GM18507 (cell line): ENCODE measurements at places on chromosomes 11 and 22.

GRCh38 chr22:23269441-23270211, 89.3 kb downstream of the BCR start:
- DNase-seq, result no peak

DNA sequence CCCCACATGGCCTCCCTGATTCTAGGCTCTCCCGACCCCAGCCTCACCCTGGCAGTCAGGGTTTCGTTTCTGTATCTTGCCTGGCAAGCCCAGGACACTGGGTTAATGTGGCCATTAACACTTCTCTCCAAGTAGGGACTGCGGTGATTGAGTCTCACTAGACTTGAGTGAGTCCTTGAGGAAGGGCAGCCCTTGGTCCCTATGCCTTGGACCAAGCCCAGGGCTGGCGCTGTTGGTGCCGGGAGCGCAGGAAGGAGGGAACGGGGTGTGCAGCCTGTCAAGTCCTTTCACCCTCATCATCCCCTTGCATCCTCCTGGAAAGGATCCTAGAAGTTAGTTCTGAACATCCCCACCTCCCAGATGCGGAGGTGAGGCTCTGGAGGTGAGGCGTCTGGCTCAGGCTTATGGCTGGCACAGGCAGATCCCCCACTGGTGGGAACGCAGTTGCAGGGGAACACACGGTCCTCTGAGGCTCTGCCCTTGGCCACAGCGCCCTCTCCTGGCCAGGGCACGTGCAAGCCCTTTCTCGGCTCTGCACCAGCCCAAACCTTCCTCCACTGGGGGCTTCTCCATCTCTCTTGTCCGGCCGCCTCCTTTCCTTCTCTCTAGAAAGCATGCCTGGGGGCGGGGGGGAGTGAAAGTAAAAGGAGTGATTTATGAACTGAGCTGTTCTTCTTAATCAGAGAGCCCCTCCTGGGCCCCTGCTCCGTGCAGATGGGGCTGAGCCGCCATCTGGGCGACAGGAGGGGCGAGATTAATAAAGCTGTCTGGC, 56.7 kb downstream of the TP53I11 start:
- peak; percentile 43 for DNase-seq

- DNase-seq, result no peak
Observed at GRCh38 chr22:20453222-20453621, 15.6 kb upstream of the SCARF2 start.

GRCh38 chr11:57475191-57475590, 14.9 kb downstream of the RTN4RL2 start:
- no peak for DNase-seq

DNA sequence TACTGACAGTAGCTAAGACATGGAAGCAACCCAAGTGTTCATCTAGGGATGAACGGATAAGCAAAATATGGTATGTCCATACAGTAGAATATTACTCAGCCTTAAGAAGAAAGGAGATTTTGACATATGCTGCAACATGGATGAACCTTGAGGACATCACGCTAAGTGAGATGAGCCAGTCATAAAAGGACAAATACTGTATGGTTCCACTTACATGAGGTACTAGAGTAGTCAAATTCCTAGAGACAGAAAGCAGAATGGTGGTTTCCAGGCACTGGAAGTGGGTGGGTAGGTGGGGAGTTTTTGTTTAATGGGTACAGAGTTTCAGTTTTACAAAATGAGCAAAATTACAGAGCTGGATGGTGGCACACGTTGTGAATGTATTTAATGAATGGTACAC, 18.1 kb downstream of the CHST1 start:
- no peak for DNase-seq

- DNase-seq, result no peak
Observed at GRCh38 chr22:48936391-48936790, 891.3 kb downstream of the BRD1 start.

GRCh38 chr11:15707194-15707593, 592.5 kb downstream of the INSC start:
- no peak for DNase-seq

GRCh38 chr11:20639688-20640087, 29.7 kb upstream of the NELL1 start:
- DNase-seq, result no peak

DNA sequence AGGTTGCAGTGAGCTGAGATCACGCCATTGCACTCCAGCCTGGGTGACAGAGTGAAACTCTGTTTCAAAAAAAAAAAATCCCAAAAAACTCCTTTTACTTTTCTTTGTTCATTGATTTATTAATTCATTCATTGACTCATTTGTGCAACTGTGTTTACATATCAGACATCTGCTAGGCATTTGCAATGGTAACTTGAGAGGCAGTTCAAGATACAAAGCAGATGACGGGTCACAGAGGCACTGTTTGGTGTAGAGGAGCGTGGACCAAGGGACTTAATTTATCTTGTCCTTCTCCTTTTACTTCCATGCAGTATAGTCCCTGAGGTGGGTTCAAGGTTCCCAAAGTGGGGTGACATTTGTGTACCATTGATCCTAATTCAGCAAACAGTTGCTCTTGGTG, 71.4 kb downstream of the KIAA1671 start:
- DNase-seq, result no peak

- DNase-seq, result no peak
Observed at GRCh38 chr11:43197379-43197778, 114.4 kb upstream of the API5 start.

DNA sequence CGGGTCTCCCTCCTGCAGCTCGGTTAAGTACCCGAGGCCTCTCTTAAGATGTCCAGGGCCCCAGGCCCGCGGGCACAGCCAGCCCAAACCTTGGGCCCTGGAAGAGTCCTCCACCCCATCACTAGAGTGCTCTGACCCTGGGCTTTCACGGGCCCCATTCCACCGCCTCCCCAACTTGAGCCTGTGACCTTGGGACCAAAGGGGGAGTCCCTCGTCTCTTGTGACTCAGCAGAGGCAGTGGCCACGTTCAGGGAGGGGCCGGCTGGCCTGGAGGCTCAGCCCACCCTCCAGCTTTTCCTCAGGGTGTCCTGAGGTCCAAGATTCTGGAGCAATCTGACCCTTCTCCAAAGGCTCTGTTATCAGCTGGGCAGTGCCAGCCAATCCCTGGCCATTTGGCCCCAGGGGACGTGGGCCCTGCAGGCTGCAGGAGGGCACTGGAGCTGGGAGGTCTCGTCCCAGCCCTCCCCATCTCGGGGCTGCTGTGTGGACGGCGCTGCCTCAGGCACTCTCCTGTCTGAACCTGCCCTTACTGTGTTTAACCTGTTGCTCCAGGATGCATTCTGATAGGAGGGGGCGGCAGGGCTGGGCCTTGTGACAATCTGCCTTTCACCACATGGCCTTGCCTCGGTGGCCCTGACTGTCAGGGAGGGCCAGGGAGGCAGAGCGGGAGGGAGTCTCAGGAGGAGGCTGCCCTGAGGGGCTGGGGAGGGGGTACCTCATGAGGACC, 25.0 kb downstream of the FADS3 start:
- no peak for DNase-seq

DNA sequence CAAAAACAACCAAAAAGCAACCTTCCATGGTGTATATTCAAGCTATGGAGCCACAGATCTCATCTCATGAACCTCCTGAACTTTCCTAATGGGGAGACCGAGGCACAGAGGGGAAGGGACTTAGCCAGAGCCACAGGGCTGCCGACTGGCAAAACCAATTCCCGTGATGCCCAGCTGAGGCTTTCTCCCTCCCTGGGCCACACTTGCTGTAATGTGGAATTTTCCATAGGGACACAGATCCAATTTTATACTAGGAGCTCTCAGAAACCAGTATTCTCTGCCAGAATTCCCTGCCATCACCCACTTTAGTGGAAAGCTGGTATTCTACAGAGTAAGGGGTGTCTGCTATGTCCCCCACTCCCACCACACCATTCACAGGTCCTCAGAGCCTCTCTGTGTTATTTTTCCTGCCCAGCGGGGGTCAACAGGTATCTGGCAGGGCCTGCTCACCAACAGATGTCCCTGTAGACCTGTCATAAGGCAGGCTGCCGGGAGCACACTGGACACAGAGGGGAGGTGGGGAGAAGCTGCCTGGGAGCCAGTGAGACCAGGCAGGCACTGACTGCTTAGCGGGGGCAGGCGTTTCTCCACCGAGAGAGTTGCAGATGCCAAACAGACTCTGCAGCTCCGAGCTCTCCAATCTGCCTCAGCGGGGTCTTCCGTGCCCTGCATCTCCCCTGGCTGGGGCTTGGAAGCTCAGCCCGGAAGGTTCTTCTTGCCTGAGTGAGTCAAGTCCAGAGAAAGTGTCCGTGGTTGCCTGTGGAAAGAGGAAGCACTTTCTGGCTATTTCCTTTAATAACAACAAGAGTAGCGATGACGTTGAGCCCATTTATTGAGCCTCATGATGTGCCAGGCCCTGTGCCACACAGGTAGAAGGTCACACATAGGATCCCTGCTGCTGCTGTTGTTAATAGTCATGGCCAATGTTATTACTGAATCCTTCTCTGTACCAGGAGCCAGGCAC, 26.3 kb downstream of the RPS6KA4 start:
- no peak for DNase-seq

DNA sequence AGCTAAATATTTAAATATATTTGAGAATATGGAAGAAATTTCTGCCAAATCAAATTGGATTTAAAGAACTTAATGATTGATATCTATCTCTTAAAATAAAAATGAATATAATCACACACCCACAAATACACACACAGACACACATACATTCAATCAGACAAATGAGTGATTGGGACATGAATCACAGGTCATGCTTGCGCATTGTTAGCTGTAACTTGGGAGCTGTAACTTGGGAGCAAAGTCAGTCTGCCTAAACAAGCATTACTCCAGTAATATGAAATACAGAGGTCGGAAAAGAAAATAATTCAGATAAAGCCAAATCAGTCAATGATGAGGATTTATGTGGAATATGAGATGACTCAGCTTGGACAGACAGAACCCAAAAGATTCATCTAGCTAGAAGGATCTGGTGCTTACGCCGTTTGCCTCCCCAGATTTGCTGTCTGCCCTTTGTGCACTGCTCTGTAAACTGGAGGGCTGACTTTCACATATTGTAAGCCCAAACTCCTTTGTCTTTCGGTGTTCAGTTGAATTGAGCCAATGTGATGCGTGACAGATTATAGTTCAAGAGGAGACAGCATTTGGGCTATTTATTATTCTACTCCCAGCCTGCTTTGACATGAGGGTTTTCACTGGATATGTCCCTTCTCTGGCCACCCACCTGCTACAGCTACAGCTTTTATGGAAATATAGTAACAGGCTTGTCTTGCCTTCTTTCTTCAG, 1.6 kb downstream of the OR56B1 start:
- no peak for DNase-seq

GRCh38 chr22:47035425-47035881, 273.0 kb downstream of the TBC1D22A start:
- no peak for DNase-seq

DNA sequence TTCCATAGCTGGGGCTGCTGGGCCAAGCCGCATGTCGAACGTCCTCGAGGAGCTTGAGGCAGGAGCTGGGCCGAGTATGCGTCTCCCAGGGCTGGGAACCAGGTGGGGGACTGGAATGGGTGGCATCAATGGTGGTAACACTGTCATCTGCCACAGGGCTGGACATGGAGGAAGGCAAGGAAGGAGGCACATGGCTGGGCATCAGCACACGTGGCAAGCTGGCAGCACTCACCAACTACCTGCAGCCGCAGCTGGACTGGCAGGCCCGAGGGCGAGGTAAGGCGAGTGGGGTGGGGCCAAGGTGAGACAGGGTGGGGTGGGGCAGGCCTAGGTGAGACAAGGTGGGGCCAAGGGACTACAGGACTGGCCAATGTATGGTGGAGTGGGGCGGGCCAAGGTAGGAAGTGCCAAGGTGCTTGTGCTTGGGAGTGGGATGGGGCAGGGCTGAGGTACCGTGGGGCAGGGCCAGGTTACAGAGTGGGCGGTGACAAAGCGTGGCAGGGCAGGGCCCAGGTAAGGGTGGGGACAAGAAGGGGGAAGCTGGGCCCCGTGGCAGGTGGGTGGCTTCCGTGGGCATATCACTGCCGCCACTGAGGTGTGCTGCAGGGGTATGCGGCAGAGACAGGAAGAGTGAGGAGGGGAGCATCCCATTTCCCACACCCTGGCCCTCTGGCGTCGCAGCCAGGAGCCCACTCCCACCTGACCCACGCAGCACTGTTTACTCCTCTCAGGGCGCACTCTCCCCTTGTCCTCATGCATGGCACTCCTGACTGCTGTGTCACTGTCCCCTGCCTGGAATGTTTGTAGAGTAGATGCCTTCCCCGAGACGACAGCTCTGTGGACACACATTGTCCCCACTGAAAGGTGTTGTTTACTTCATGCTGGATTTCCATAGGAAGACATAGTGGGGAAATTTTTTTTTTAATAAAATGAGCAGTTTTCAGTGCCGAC, 27.5 kb upstream of the DGCR8 start:
- DNase-seq, result no peak

DNA sequence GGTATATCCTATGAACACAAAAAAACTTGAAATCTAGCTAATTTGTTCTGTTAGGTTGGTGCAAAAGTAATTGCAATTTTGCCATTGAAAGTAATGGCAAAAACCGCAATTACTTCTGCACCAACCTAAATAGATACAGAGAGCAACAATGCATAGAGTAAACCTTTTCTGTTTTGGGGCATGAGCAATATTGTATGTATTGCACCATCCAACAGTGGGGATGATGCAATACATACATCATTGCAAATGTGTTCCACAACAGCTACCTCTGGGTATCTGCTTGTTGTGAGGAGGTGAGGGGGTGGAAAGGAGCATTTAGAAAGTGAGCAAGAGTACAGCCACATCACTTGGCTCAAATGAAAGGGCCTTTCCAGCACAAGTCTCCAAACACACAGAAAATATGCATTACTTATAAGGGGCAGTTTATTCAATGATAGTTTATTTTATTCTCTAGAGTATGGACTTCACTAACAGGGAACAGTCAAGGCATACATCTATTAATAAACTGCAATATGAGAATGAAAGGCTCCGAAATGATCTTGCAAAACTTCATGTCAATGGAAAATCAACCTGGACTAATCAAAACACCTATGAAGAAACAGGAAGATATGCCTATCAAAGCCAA, 77.3 kb downstream of the DEUP1 start:
- no peak for DNase-seq

DNA sequence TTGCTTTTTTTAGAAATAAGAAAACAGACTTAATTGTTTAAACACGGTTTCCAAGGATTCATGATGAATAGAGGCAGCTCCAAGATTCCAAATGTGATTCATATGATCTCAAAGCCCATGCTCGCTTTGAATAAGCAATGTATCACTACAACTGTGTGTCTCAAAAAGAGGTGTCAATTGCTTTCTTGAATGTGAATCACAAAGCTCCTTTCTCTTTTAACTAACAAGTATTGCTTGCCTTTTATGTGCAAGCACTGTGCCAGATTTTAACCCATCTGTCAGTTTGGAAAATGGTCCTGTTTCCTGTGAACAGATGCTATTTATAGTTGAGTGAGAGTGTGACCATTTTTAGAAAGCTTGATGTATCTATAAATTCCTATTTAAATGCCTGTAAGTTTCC, 6.5 kb downstream of the OOSP1 start:
- no peak for DNase-seq

GRCh38 chr22:49298834-49299750, 528.6 kb downstream of the BRD1 start:
- DNase-seq, result no peak
